ENCODE measurements at places on chromosomes 7 and 10.

GRCh38 chr10:80197972-80198916 lies 7.1 kb downstream of the ANXA11 start:
- DNase-seq, result no peak

DNA sequence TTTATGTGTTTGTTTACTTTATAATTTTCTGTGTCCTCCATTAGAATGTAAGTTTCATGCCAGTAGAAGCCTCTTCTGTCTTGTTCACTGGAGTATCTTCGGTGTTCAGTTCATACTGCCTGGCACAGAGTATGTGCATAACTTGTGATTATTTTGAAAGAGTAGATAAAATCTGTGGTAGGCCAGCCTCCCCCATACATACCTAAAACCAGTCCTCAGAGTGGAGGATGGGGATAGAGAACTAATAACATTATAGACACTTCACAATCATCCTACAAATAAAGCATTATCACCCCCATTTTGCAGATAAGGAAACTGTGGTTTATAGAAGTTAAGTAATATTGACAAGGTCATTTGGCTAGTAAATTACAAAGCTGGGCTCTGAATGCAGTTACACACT lies 28.0 kb downstream of the VIM start:
- DNase-seq, result no peak

- DNase-seq, result no peak
Observed at GRCh38 chr10:45386657-45387056, 12.6 kb downstream of the ALOX5 start.

GRCh38 chr10:133474027-133474426 lies 20.3 kb downstream of the SCART1 start:
- DNase-seq, result no peak

DNA sequence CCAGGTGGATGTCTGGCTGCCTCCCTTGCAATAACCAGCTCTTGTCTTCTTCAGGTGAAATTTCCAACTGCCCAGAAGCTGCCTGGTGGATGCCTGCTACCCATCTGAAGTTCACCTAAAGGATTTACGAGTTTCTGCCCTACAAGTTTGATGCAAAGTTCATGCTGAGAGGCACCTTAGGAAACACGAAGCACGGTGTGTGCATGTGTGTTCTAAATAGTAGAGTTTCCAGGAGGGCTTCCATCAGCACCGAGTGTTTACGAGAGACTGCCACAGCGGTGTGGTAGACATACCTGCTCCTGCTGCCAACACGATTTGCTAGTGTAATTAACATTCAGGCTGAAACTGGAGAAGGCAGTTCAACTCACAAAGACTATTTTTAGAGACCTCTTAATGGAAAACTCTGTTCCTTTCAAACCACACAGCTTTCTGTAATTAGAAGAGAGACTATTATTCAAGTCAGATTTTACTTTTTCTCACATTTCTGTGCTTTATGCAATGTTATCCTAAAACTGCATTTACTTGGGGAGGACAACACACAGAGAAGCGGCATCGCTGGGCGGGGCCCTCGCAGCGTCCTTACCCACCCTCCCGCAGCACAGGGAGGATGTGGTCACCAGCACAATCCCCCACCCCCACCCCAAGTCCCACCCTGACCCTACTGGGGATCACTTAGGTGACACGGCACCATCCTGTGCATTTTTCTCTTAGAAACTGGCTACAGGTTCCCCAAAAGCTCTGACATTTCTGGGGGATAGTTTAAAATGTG lies 15.5 kb upstream of the CPXM2 start:
- no peak for DNase-seq

- DNase-seq, result no peak
Observed at GRCh38 chr7:107255602-107256001, 86.8 kb downstream of the HBP1 start.
